ENCODE measurements at places on chromosomes 6 and 20. TPM values are rescaled to one million over a fixed set of nuclear protein-coding genes. Genes with fewer than 3 reads are reported as not detected.

- no peak for DNase-seq
Observed at GRCh38 chr6:91352878-91353277, 766.0 kb upstream of the MAP3K7 start.

DNA sequence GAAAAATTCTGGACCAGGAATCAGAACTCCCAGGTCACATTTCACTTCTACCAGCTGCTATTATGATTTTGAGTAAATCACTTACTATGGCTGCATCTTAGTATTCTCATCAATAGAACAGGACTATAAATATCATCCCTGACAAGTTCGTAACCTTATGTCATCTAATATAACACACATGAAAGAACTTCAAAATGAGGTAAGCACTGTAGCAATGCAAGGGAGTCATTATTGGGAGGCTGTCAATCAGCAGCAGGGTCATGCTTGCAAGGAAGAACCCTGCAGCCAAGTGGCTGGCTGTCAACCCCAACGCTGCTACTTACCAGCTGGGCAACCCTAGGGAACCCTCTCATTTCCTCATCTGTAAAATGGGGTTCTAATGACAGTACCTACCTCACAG lies 123.3 kb upstream of the B3GAT2 start:
- no peak for DNase-seq

Gene PLA2G7
- total RNA-seq: 8.1 TPM

- no peak for DNase-seq
Observed at GRCh38 chr20:32971703-32972161, 32.5 kb downstream of the SUN5 start.

- DNase-seq: no peak
Observed at GRCh38 chr20:58877050-58877975, 24.8 kb downstream of the GNAS start.

- DNase-seq: no peak
Observed at GRCh38 chr6:53281518-53282215, 67.1 kb downstream of the ELOVL5 start.

- DNase-seq: no peak
Observed at GRCh38 chr20:59670786-59671492, 66.6 kb downstream of the PHACTR3 start.
